ENCODE measurements at places on chromosomes 7 and 10.

DNA sequence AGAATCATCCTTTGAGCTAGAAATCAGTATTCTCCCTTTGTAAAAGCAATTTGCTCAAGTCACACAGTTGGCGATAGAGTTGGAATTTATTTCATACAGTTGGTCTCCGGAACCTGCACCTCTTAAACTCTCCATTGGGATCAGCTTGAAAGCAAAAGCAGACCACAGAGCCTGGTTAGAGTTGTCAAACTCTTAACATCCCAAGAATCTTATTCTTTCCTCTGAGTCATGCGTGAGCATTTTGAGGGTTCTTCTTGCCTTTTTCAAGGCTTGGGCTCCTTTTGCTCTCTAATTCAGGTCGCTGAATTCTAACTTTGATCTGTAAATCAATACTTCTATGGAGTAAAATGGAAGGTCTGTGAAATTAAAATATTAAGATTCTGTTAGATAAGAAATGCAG, 19.6 kb upstream of the SCIN start:
- DNase-seq = no peak

GRCh38 chr7:4665661-4666060, 16.4 kb upstream of the FOXK1 start:
- no peak for DNase-seq

GRCh38 chr7:15228831-15229230, 326.3 kb upstream of the DGKB start:
- no peak for DNase-seq

DNA sequence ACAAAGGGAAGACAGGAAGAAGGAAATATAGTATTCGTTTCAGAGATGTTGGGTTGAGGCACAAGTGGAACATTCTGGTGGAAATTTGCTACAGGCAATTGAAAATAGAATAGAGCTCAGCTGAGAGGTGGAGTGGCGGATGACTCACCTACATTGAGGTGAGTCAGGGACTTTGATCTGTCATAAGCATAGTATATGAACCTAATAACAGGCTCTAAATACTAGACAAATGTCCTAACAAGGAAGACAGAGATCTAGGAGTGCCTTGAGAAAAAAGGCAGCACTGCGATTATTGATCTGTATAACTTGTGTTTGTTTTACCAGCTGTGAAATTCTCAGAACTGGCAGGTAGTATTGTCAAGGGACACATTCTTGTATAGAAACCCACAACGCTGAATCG, 907 bp upstream of the IFRD1 start:
- DNase-seq = peak; percentile 41

DNA sequence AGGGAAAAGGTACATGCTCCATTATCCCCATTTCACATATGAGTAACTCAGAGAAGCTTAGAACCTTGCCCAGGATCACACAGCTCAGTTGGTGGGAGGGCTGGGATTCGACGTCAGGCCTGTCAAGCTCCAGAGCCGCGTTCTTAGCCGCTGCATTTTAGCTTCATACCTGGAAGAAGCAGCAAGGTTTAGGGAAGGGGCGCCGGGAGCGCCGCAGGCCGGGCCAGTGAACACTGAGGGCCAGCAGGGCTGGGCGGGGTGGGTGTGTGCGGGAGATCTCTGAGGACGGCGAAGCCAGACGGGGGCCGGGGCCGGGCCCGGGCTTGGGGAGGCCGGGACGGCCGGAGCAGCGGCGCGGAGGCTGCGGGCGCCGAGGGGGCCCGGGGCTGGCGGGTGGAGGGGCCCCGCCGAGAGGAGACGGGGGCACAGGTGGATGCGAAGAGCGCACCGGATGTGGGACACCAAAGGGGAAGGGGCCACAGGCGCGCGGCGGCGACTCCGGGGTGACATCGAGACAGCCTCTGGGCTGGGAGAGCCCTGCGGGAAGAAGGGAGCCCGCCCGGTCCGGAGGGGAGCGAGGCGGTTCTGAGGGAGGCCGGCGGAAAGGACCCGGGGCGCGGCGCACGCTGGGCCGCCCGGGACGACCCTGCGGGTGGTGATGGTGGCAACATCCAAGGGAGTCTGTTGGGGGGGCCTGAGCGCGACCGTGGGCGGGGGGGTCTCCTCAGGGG, 498 bp downstream of the NDST2 start:
- DNase-seq = peak; percentile 51

DNA sequence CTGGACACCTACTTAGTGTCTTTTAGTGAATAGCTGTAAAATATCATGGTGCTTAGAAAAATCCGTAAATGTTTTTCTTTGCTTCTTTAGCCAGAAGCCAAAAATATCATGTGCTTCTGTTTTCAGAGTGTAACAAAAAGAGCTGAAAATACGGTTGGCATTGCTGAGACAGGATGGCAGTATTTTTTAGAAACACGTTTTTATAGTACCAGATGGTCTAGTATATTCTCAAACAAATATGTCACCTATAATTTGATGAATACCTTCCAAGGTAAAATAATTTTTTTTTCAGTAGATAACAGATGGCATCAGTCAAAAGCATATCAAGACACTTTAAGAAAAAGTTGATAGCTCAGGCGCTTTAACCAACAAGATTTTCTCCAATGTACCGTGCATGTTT, 326.6 kb downstream of the PHF14 start:
- no peak for DNase-seq

DNA sequence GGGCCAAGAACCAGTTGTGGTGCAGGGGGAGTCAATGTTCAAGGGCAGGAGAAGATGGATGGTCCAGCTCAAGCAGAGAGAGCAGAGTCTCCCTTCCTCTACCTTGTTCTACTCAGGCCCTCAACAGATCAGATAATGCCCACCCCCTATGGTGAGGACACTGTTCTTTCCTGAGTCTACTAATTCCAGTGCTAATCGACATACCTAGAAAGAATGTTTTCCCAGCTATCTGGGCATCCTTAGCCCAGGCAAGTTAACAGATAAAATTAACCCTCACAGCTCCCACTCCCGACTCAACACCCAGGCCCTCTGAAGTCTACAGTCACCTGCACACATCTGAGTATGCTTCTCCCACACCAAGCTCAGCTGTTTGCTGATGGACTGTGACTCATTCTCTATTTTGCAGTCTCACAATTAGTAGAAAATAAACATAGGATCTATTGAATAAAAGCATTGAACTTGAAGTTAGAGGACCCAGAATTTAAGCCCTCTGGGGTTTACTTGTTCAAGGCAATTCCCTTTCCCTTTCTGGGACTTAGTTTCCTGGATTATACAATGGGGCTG, 17.1 kb downstream of the COL13A1 start:
- no peak for DNase-seq

All from activated CD4-positive, alpha-beta T cell treated with anti-CD3 and anti-CD28 coated beads, Interleukin-2, amount 50 U/mL, for 1 hour (primary cell).